ENCODE measurements at places on chromosomes 1 and 21.

DNA sequence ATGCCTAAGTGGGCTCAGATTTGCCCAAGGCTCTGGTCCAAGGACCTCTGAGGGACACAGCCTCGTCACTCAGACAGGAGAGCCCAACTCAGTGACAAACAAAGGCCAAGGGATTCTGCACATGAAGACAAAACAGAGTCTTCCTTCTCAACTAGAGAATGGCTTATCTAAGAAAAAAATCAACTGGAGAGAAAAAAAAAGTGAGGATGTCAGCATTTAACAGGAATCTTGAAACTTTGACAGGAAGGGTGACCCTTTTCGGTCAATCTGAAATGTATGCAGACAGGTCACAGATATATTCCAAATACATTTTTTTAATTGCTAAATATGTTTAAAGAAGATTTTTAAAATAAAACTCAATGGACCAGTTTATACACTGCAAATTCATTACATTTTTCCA, 154.5 kb downstream of the ETS2 start:
- no peak for DNase-seq

DNA sequence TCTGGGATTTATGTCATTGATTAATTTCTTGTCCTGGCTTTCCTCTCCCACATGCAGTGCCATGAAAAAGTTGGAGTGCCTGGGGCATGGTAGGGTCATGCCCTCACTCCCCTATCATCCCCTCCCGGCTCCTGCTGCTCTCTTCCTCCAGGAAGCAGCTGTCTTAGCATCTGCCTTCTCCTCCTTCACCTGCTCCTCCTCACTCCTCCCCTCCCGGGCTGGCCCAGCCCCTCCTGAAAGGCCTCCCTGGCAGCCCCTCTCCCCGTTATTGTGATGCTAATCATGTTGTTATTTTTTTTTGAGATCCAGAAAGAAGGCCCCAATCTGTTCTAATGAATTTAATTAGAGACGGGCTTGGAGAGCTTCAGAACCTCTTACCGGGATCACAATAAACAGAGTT, 36.3 kb upstream of the NFASC start:
- no peak for DNase-seq

- no peak for DNase-seq
These were observed 183.0 kb downstream of the PHTF1 start for GRCh38 chr1:113576271-113576670.

DNA sequence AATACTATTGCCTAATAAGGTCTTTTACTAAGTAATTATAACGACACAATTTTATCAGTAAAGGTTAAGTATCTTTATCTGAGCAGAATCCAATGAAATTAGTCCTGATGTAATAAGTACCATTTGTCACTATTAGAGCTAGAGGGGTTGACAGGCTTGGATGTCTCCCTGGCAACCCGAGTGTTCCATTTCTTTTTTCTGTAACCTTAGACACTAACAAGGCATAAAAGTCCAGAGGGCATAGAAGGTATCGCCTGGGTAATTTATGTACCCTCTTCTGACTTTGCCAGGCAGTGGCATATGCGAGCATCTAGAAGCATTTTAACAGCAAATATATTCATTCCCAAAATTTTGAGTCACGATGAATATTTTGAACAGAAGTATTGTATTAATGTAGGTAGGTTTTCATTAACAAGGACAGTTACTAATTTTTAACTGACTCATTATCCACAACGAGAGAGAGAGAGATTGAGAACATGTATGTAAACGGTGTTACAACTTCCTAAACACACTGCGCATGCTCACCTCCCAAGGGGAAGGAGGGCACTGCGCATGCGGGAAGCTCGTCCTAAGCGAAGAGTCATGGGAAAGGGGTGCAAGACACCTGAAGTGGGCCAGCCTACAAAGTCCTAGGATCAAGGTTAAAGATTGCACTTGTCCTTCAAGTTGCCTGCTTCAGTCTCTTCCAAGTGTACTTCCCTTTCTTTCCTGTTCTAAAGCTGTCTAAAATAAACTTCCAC, 423.9 kb downstream of the DSCAM start:
- DNase-seq = no peak

DNA sequence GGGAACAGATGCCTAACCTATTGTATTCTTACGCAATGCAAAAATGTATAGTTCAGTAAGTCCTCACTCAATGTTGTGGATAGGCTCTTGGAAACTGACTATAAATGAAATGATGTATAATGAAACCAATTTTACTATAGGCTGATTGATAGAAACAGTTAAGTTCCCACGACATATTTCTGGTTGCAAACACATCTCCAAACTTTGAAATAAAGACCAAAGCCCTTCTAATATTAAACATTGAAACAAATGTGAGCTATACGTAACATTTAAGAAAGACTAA, 29.1 kb downstream of the MAP3K21 start:
- DNase-seq = no peak

- no peak for DNase-seq
These were observed 17.4 kb downstream of the DYNLT5 start for GRCh38 chr1:66769512-66770229.

GRCh38 chr1:61050541-61051442, 31.6 kb upstream of the NFIA start:
- no peak for DNase-seq

DNA sequence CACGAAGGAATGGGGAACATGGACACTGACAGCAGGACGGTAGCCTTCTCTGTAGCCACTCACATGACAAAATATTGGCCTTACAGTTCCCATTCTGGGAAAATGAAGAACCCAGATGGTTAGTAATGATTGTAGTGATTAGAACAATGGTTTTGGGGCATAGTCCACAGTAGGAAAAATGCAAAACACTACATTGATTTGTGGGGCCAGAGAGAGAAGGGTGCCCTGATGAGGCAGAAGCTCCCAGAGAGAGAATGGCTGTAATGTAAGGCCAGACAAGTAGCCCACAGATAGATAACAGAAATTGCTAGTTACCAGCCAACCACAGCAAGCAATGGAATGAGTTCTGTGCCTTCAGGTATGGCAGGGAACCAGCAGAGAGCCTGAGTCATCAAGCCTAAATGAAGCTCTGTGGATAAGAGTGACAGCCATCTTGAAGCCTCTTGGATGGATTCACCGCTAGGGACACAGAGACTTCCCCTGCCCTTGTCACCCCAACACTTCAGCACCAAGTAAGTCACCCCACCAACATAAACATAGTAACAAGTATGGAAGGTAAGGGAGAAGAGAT, 206.1 kb downstream of the BACH1 start:
- no peak for DNase-seq

DNA sequence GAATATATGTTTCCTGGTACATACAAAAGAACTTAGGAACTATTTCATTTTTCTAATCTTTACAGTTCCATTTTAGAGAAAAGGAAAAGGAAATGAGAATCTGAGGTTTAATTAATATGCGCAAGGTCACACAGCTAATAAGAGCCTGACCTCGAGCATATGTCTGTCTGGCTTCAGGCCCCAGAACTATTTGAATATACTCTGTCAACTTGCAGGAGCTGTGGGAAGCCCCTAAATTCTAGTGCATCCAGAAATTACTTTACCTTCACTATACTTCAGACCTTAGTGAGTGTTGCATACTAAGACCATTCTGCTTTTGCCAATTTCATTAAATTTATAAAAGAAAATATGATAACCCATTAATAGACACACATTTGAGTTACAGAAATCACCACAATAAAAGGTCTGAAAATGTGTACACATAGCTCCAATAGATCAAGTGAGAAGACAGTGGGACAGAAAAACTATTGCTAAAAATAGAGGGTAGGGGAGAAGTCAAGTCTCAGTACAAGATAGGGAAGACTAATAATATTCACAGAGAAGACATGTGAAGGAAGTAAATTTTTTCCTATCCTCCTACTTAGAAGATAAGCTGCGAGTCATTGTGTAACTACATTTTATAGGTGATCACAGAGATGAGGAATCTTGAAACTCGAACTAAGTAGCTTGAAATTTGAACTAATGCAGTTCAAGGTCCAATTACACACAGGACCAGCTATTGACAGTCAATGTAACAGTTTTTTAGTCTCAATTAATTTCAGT, 3.8 kb downstream of the RGS13 start:
- no peak for DNase-seq

DNA sequence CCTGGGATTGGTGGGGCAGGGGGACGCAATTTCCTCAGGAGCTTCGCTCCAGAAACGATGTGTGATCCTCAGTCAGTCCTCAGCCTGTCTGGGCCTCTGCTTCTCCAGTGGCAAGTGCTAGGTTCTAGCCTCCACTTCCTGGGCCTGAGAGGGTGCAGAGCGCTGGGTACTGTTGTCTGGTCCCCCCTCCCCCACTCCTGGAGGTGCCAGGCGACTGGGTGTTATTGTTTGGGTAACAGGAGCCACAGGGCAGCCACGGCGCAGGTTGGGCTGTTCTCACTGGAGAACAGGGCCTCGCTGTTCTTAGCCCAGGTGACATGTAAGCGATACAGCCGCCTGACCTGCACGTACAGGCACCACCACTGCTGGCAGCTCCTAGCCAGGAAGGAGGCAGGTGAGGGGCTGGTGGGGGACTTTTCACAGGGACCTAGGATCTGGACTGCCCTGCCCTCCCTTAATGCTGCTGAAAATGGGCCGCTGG, 2.1 kb downstream of the RPS6KA1 start:
- no peak for DNase-seq

GRCh38 chr1:211375146-211375818, 48.6 kb downstream of the TRAF5 start:
- DNase-seq = no peak

DNA sequence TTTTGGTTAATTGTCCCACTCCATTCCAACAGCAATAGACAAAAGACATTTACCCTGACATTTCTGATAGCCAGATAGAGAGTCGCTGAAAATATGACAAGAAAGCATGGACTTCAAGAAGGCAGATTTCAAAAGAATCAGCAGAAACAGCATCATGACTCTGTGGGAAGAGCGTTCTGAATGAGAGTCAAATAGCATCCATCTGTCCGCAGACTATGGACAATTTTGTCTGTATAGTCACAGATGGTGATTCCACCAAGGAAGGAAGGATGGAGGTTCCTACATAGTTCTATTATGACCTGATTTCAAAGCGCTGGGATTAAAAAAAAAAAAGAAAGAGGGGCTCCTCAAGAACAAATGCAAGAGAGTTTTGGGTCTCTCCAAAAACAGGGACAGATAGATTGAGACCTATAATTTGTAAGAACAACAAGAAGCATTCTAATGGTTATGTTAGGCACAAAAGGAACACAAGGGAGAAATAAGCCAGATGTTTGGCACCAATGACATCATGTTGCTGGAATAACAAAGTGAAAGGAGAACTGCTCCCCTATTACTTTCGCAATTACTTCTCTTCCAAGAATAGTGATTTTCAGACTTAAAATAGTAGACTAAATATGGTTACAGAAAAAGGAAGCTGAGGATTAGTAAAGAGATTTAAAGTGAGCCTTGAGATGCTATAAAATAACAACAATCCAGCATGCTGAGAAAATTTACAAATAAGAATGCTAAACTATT, 28.5 kb downstream of the NIBAN1 start:
- DNase-seq = no peak

- DNase-seq = no peak
These were observed 75.9 kb downstream of the VWA5B1 start for GRCh38 chr1:20366463-20367115.

- DNase-seq = no peak
These were observed 56.6 kb downstream of the ATP1B1 start for GRCh38 chr1:169163059-169163458.

DNA sequence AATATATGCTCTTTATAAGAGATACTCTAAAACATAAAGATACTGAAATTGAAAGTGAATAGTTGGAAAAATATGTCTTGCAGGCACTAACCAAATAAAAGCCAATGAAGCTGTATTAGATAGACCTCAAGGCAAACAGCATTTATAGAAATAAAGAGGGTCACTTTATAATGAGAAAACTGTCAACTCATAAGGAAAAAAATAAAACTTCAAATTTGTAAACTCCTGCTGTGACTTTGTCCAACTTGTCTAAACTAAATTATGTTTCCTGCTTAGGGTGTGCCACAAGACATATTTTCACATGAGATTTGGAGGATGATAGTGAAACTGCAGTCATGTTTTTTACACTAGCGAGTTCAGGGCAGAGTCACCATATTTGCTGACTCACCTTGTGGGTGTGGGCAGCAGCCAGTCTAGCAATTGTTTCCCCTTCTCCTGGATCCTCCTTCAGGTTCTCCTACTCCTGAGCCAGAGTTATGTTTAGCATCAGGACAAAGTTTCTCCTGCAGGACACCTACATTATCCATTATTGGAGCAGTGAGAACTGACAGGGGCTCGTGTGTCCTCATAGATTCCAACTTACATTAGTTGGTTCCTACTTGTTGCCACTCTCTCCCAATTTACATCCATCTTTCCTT, 43.8 kb downstream of the CD53 start:
- no peak for DNase-seq

DNA sequence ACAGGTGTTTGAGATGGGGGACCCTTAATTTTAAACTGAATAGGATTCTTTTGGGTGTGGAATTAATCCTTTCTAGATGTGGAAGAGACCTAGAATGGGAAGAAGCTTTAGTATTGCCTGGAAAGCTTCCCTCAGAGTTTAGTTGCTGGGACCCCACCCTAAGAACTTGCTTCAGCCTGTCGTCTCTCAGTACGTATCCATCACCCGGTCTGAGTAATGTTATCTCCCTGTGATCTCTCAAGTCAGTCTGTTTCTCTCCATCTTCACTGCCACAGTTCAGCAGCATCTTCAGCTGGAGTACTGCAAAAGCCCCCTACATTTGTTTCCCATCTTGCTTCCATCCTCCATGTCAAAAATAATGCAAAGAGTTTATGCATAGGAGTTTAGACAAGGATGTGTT, 28.9 kb downstream of the CNST start:
- no peak for DNase-seq

- DNase-seq = no peak
These were observed 40.8 kb downstream of the SLC37A1 start for GRCh38 chr21:42554251-42554961.

GRCh38 chr1:199573047-199573446, 454.5 kb upstream of the NR5A2 start:
- DNase-seq = no peak

- DNase-seq = no peak
These were observed 120.8 kb downstream of the ZP4 start for GRCh38 chr1:237769916-237770315.

- no peak for DNase-seq
These were observed 15.9 kb downstream of the CLDN8 start for GRCh38 chr21:30200000-30200399.

- DNase-seq = no peak
These were observed 32.2 kb downstream of the PSEN2 start for GRCh38 chr1:226902601-226903000.

DNA sequence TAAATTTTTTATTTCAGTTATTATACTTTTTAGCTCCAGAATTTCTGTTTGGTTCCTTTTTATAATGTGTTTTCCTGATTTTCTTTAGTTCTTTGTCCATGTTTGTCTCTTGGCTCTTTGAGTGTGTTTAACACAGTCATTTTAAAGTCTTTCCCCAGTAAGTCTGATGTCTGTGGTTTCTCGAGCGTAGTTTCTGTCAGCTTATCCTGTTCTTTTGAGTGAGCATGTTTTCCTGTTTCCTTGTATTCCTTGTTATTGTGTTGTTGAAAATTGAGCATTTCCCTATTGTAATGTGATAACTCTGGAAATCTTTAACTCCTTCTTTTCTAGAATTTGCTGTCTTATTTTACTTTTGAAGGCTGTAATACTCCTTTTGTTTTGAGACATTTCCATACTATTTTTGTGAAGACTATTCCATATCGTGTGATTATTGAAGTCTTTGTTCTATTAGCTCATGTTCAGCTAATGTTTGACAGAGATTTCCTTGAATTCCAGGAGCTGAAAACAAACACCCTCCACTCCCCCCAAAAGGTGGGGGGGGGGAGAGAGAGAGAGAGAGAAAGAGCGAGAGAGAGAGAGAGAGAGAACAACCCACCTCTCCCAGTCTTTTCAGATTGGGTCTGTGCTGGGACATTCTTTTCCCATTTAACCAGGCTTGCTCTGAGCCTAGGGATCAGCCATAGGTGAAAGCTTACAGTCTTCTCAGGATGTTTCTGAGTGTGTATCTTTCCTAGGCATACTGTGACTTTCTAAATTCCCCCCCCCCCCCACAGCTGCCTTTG, 38.3 kb downstream of the SDCCAG8 start:
- DNase-seq = no peak

All from type B pancreatic cell (in vitro differentiated cells).